Right renal pelvis (tissue), 4 donors: ENCODE measurements at places on chromosomes 1 and 21. TPM values are rescaled to one million over a fixed set of nuclear protein-coding genes. Genes with fewer than 3 reads are reported as not detected.

GRCh38 chr1:149884433-149885338 lies 14.7 kb upstream of the BOLA1 start:
- DNase-seq, result peak; percentile 33

Gene PRCC
- polyA plus RNA-seq, result 140 TPM

DNA sequence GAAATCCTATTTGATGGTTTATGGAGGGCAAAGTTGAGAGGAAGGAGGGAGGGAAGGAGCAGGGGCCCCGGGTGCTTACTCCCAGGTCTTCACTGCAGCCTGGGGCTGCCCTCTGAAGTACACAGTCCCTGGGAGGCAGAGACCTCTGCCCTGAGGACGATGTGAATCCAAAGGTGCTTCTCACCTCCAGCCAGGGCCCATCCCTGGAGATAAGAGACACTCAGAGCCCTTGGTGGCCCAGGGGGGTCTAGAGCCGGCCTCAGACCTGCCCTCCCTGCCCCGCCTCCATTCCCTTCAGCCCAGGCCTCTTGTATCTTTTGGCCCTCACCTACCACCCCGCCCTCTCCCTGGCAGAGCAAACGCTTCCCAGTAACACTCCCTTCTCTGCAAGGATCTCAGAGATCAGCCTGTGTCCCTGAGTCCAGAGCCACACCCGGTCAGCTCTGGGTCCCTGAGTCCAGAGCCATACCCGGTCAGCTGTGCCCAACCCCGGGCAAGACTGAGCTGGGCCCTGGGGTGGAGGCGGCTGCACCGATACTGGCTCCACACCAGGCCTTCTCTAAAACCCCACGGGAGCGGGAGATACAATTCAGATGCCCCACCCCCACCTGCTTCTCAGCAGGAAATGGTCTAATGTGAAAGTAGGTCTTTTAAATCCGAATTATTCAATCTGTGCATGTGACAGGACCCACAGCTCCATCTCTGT lies 3.6 kb upstream of the GNB1 start:
- DNase-seq, result no peak

- DNase-seq, result no peak
Measured at GRCh38 chr1:46133181-46133658, 791 bp upstream of the PIK3R3 start.

GRCh38 chr1:47934243-47934805 lies 62.9 kb downstream of the TRABD2B start:
- peak; percentile 44 for DNase-seq

DNA sequence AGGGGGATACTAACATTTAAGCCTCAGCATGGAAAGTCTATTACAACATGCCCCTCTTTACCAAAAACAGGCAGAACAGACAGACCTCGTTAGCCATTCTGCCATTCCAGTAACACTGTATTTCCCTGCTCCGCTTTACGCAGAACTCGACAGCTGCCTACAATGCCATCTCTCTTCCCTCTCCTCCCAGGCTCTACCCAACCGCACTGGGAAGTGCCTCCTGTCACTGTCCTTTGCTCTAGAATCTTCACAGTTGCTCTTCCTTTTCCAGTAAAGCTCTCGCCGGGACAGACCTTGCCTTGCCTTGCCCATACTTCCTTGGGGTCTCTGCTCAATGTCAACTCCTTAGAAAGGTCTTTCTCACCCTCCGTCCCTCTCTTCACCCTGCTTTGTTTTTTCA lies 22.8 kb downstream of the COA6 start:
- no peak for DNase-seq

Gene DMAP1
- 62.5 TPM for polyA plus RNA-seq

Gene FTCD
- 34.2 TPM for polyA plus RNA-seq

GRCh38 chr1:163999131-163999530 lies 559.9 kb upstream of the PBX1 start:
- DNase-seq, result no peak

Gene CFAP141
- not detected for polyA plus RNA-seq

GRCh38 chr1:90704817-90705216 lies 12.3 kb downstream of the BARHL2 start:
- no peak for DNase-seq

GRCh38 chr1:165816826-165817497 lies 10.5 kb upstream of the UCK2 start:
- DNase-seq, result no peak

- no peak for DNase-seq
Measured at GRCh38 chr1:31346785-31347184, 26.1 kb downstream of the FABP3 start.

Gene ILF2
- 274 TPM for polyA plus RNA-seq
